Inflammatory macrophage (primary cell): ENCODE measurements at places on chromosomes 7 and 10.

DNA sequence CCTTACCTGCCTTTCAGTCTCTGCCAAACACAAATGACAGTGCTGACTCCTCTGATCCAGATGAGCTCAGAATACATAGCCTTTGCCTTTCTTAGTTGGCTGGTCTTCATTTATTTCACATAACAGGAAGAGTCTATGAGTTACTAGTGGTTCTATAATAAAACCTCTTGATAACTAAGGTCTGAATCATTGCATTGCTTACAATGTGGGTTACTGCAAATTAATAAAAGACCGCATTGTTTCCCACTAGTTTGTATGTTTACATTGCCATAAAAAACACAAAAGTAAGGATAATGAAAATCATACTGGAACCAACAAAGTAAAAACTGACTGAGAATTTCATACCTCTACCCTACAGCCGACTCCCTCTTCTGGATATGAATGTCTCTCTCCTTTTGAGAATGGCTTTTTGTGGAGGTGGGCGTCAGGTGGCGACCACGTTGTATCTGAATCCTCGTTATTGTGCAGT lies 62.0 kb upstream of the AKR1E2 start:
- no peak for DNase-seq

DNA sequence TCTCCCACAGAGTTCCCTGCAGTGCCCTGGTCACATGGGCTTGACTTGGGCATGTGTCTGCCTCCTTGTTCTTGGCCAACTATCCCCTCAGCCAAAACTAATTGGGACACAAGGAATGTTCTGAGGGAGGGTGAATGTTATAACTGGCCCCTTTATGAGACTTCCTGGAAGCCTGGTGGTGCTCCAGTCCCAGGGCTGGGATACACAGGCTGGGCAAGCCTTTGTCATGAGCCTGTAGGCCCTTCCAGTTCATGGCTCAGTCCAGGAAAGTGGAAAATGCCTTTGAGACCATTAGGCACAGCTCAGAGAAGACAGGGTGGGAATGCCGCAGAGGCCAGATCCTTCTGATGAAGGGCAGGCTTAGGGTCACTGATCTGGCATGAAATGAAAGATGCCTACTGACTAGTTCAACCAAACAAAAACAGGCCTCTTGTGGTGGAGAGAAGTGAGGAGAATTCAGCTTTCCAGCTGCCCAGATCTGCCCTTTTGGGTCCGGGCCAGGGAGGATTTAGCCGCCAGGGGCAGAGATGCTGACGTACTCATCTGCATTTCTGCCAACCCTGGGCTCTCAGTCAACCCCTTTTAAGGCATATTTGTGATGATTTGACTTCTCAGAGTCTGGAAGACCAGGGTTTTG lies 961.5 kb downstream of the KCNMA1 start:
- DNase-seq = no peak

DNA sequence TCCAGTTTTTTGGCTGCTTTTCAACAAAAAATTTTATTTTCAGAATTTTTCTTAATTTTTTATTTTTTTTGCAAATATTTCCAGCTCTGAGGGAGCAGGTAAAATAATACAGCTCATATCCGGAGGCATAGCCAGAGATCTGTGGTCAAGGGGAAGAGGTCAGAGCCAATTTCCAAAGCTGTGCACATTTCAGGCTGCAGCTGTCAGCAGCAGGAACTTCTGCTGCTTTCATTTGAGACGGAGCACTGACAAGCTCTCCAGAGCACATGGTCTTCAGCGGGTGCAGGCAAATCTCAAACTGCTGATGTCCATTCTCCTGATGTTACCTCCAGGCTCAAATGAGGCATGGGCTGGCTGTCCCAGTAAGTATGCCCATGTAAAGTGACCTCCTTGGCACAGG lies 31.1 kb downstream of the SLC26A4 start:
- no peak for DNase-seq

- DNase-seq = no peak
These were observed 5.0 kb downstream of the TPK1 start for GRCh38 chr7:144830811-144831210.
